Esophagus squamous epithelium (tissue), 5 donors: ENCODE measurements at places on chromosomes 6 and 20.

- no peak for DNase-seq
Observed at GRCh38 chr20:31562241-31562640, 42.8 kb upstream of the ID1 start.

GRCh38 chr6:145736661-145737144 lies 1.4 kb upstream of the EPM2A start:
- no peak for DNase-seq

DNA sequence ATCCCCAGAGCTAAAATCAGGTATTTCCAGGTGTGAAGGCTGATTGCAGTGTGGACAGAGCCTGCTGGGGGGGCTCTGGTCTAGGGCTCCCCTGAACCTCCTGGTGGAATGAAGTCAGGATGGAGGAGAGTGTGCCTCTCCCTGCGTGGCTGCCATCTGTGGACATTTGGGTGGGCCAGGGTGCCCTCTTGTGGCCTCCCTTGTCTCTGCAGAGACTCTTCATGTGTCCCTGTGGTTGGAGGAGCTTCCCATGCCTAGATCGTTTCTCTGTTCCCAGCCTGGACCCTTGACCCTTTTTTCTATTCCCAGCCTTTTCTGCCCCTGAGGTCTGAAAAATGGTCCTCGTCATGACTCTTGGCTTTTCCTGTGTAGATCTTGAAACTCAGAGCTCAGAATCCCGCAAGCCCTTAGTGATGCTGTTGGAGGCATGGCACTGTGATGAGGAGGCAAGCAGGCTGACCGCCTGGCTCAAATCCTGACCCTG lies 9.9 kb upstream of the PSMF1 start:
- DNase-seq: no peak

DNA sequence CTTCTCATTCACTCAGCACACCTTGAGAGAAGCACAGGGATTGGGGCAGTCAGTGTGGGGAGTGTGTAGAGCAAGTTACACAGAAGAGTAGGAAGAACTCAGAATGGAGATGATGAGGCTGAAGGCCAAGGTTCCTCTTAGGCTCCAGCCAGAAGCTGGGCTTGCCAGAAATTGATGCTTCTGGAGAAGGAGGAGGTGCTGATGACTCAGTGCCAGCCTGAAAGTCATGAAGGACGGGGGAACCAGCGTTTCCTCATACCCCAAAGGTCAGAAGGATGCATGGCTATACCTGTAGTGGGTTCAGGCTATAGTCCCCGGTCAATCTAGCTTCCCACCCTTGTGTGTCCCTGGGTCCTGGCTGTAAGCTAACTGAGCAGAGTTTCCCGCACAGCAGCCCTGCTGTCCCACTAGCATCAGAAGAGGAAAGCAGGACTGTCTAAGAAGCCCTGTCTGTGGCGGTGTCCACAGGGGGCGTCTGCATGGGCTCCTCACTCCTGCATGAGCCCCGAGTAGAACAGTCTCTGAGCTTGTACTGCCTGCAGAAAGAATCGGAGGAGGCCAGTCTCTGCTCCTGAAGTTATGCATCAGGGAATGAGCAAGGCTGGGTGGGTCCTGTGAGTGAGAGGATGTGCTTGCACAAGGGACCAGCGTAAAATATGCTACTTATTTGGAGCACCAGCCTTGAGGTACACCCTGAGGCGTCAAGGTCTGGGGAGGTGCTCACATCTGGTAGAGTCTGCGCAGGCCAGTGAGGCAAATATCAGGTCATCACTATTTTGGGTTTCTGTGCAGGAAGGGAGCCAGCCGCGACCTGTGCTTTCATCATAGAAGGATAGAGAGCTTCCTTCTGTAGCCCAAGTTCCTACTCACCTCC lies 148.5 kb downstream of the MRPL14 start:
- DNase-seq: no peak

DNA sequence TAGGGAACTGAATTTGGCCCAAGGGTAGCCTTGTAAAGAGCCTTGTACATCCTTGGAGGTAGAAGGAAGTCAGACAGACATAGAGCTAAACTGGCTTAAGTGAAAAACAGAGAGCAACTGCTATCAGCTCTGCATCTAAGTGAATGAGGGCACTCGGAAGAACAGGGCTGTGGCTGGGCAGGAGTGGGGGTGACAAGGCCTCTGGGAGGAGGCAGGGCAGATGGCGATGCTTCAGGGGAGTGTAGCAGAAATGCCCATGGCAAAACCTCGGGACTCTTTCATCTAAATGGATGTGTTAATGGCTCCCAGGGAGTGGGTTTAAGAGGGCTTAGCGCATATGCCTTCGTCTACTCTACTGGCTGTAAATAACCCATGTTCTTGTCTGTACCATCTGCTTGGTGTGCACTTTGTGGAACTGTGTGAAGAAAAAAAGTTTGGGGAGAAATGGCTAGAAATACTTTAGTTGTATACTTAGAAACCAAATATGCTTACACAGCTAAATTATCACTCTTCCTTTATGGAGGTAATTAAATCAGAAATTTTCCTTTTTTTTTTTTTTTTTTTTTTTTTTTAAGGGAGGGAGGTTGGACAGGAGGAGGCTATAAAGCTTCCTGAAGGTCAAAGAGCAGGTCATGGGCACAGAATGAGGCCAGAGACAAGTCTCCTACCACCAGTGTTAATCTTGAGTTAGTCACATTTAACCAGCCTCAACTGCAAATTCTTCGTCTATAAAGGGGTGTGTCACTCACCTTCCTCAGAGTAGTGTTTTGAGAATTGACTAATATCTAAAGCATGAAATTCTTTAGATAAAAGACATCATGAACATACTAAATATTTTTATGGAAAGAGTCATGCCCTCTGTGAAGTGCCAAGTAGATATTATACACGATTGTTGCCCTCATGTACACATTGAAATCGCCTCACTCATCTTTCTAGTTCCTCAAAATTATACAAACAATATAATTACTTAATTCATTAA lies 60.9 kb downstream of the FYN start:
- DNase-seq: no peak

DNA sequence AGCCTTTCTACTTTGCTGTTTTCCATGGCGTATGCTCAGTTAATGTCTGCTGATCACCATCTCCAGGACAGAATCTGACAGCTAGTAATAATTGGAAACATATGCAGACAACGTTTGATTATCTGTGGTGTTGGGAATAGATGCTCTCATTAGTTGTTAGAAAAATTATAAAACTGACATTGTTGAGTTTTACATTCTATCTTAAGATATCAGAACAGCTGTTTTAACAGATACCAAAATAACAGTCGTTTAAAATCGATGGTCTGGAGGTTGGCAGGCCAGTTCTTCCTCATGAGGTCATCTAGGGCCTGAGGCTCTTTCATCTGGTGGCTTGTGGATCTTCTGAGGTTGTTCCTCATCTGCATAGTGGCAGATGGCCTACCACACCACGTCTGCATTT lies 137.6 kb downstream of the AIG1 start:
- no peak for DNase-seq

- DNase-seq: no peak
Observed at GRCh38 chr6:166575205-166575604, 11.3 kb downstream of the RAMACL start.

GRCh38 chr20:11352041-11352440 lies 565.7 kb upstream of the BTBD3 start:
- no peak for DNase-seq

GRCh38 chr6:157537556-157537955 lies 156.6 kb downstream of the ZDHHC14 start:
- DNase-seq: no peak

DNA sequence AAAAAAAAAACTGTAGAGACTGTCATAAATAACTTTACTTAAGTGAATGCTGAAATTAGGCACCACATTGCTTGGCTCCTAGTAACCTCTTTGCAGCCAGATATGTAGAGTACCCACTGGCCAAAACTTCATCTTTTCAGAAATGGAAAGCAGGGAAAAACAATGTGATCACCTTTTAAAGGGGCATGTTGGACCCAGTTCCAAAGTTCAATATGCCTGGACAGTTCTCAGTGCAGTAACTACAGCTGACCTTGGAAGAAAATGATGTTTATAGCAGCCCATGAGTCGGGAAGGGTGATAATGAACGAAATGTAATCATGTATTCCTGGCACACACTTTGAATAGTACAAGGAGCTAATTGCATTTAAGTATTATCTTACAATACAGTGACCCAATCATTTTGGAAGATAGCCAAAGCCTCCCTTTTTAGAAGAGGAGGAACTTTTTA lies 93.6 kb upstream of the TAB2 start:
- no peak for DNase-seq

- no peak for DNase-seq
Observed at GRCh38 chr6:42090819-42091717, 40.7 kb downstream of the TAF8 start.

- DNase-seq: no peak
Observed at GRCh38 chr20:62022575-62023139, 43.0 kb downstream of the TAF4 start.

DNA sequence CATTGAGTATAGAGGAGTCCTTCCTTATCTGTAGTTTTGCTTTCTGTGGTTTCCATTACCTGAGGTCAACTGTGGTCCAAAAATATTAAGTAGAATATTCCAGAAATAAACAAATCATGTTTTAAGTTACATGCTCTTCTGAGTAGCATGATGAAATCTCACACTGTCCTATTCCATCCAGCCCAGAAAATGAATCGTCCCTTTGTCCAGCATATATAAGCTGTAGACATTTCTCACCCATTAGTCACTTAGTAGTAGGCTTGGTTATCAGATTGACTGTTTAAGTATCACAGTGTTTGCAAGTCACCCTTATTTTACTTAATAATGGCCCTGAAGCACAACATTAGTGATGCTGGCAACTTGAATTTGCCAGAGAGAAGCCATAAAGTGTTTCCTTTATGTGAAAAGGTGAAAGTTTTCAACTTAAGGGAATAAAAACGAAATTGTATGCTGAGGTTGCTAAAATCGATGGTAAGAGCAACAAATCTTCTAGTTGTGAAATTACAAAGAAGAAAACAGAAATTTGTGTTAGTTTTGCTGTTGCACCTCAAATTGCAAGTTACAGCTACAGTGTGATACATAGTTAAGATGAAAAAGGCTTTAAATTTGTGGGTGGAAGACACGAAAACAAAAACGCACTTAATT lies 198.6 kb upstream of the SIM1 start:
- DNase-seq: no peak

GRCh38 chr20:10595266-10595665 lies 78.5 kb downstream of the JAG1 start:
- no peak for DNase-seq

DNA sequence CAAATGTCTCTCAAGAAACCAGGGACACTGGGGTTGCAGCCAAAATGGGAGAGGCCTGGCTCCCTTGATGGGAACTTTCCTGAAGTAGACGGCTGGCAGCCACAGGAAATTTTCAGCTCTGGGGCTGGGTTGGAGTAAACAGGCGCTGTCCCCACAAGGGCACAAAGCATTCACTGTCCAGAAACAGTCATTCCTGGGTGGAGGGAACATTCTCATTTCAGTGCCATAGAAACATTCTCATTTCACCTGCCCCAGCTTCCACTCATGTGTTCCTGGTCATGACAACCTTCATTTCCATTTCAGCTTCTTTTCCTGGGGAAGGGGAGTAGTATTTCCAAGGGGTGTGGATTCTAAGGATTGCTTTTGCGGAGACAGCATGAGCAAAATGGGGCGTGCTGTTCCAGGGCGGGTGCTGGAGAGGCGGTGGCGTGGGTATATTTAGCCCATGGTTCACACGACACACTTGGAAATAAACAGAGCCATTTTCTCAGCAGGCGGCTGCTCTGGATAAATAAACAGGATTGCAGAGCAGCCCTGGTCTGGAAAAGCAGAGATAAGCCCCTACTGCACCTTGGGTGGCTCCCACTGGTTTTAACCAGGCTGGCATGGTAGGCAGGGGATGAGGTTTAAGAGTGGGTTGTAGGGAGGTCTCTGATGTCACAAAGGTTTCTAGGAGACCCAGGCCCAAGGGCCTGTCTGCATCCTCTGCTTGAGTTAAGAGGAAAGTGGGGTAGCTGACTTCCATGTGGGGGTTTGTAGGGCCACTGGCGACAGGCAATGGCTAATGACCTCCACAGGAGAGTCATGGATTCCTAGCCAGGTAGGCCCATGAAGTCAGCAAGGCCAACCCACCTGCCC lies 32.9 kb downstream of the COX4I2 start:
- DNase-seq: no peak

GRCh38 chr6:26304213-26304796 lies 60.7 kb upstream of the BTN3A2 start:
- DNase-seq: no peak

- no peak for DNase-seq
Observed at GRCh38 chr6:112764377-112764776, 417.2 kb downstream of the RFPL4B start.

DNA sequence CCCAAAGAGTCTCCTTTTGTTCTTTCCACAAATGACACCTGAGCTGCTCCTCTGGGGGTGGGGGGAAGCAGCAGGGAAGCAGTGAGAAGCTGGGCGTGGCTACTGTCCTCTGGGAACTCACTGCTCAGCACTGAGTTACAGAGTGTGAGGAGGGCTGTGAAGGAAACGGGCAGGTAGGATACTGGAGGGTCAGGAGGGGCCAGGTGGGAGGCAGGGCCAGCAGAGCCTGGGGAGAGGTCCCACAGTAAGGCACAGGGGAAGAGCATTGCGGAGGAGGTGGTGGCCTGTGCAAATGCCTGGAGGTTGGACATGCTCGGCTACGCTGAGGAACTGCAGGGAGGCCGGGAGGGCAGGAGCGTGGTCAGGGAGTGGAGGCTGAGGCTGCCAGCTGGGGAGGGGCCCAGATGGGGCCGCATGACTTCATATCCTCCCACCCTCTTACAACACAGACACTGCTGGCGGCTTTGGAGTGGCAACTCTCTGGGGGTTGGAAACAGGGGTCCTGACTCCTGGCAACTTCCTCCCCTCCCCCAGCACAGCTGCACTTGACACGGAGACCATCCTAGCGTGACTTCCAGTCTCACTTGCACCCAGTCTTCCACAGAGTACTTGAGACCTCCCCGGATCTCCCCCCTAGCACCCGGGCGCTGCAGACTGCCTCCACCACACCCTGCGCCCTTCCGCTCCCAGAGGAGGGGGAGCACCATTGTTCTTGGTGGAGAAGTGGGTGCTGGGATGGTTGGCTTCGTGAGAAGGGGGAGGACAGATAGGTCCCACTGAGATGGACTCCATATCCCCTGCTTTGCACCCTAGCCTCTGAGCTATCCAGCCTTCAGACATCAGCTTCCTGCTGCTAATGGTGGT lies 34.2 kb downstream of the RBM38 start:
- no peak for DNase-seq
